ENCODE measurements at places on chromosomes 13 and 19. TPM values are rescaled to one million over a fixed set of nuclear protein-coding genes. Genes with fewer than 3 reads are reported as not detected.
A peak's percentile ranks its signal among the peaks of the same experiment; 100 is the strongest.

Gene SSC5D
- 0.25 TPM for total RNA-seq

DNA sequence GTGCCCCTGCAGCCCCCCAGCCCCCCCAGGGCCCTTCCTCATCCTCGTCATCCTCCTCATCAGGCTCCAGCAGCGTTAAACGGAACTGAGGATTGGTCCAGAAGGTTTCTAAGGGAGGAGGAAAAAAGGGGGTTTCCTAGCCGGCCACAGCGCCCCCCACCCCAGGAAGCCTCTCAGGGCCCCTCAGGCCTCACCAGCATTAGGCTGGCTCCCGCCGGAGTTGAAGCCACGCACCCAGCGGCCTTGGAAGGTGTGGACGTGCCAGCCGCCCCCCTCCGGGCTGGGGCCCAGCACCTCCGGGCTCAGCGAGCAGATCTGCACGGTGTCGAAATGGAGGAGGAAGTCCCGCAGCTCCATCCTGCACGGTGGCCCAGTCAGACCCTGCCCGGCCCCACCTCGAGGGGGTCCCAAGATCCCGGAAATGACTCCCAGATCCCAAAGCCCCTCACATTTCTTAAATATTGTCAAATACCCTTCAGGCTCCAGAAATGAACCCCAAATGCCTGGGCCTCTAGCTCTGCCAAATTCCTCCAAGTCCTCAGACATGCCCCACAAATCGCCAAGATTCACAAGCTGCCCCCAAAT is 6.9 kb downstream of the CAPN12 start:
- no peaks in the 10 kb centered on the region for H3K36me3 ChIP-seq
- H3K27me3 ChIP-seq = peaks cover 2% of the 10 kb centered on the region
- H3K4me3 ChIP-seq = peak overlapping the region; percentile 42
- H3K4me1 ChIP-seq = peaks cover 22% of the 10 kb centered on the region

Gene MLLT1
- total RNA-seq = 30.6 TPM

Gene CYP2S1
- 1.9 TPM for total RNA-seq

DNA sequence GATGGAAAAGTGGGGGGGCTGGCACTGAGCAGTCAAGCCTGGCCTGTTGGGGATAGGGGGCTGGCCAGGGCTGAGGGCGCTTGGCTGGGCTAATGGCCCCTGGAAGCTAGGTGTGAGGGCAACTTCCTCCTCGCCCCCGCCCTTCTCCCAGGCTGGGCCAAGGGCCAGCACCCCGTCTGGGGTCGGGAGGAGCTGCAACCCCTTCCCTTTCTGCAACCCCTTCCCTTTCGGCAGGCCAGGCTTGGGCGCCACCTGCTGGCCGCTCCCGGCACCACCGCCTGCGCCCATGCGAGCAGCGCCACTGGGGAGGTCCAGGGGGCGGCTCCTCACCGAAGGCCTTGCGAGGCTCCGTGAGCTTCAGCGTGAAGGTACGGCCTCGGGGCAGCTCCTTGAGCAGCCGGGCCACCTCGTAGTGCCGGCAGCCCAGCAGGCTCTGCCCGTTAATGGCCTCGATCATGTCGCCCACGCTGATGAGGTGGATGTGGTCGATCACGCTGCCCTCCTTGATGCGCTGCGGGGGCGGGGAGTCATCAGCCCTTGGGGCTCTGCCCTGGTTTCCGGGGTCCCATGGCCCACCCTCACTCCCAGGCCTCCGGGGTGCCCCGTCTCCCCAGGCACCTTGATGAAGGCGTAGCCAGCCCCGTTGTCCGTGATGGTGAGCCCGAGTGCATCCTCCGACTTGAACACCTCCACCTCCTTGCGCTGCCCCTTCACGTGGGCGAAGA is 5.0 kb upstream of the PTGER1 start:
- peak; percentile 74 for DNase-seq
- H3K4me3 ChIP-seq = no peak overlapping the region
- H3K27me3 ChIP-seq = peaks cover 3% of the 10 kb centered on the region
- no peak overlapping the region for H3K27ac ChIP-seq
- H3K36me3 ChIP-seq = peaks cover 3% of the 10 kb centered on the region
- peaks cover 12% of the 10 kb centered on the region for H3K4me1 ChIP-seq

DNA sequence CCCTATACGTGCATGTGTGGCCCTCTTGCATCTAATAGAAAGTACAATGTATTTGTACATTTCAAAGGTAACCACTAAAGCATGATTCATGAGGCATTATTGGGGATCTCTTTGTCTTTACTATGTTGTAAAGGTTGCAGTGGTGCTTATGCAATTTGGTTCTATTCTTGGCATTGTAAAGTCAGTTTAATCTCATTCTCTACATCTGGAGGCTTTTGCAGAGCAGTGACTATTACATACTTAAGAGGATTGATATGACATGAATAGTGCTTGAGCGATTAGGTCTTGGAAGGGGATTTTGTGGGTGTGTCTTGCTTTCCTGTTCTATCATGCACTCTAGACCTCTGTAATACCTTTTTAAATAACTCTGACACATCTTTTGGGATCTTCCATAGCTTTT is 610.0 kb downstream of the EFNB2 start:
- no peaks in the 10 kb centered on the region for H3K4me1 ChIP-seq
- no peaks in the 10 kb centered on the region for H3K36me3 ChIP-seq
- H3K27me3 ChIP-seq = peaks cover 7% of the 10 kb centered on the region
- no peak overlapping the region for H3K4me3 ChIP-seq
- no peak overlapping the region for H3K27ac ChIP-seq
- DNase-seq = no peak

- H3K27ac ChIP-seq = no peak within 1 kb of the TSS
- no peaks in the 10 kb centered on the region for H3K36me3 ChIP-seq
- peaks cover 27% of the 10 kb centered on the region for H3K27me3 ChIP-seq
- DNase-seq = peak; percentile 55
- peaks cover 11% of the 10 kb centered on the region for H3K4me1 ChIP-seq
Observed at GRCh38 chr19:51417107-51417809, at the start of gene SIGLEC10. Gene SIGLEC10 (minus strand): TSS chr19:51417642. CDS start chr19:51417581, 61 bp downstream.

DNA sequence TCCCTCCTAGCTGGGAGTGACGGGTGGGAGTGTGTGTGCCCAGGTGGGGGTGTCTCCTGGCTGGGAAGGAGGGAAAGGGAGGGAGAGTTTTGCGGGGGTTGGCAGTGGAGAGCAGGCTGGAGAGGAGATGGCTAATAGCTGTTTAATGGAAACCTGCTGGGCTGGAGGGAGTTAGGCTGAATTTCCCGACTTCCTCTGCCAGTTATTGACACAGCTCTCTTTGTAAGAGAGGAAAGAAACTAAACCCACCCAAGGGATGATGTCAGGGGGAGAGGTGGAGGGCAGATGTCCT is 10.2 kb upstream of the ILF3 start:
- H3K36me3 ChIP-seq = peaks cover 14% of the 10 kb centered on the region
- H3K4me1 ChIP-seq = peaks cover 16% of the 10 kb centered on the region
- no peaks in the 10 kb centered on the region for H3K27me3 ChIP-seq
- DNase-seq = no peak
- H3K27ac ChIP-seq = peak overlapping the region; percentile 37
- no peak overlapping the region for H3K4me3 ChIP-seq

Gene SERPINE3
- not detected for total RNA-seq

DNA sequence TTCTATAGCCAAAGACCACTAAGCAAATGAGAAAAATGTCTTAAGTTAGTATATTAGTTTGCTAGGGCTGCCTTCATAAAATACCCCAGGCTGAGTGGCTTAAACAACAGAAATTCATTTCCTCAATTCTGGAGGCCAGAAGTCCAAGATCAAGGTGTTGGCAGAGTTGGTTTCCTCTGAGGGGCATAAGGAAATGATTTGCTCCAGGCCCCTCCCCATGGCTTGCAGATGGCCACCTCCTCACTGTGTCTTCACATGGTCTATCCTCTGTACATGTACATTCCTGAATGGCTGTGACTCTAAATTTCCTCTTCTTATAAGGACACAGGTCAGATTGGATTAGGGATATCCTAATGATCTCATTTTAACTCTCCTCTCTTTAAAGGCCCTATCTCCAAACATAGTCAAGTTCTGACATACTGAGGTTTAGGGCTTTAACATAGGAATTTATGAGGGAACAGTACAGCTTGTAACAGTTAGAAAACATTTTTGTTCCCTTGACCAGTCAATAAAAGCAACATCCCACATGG is 307.4 kb downstream of the DIAPH3 start:
- no peak overlapping the region for H3K4me3 ChIP-seq
- no peaks in the 10 kb centered on the region for H3K4me1 ChIP-seq

Data from activated naive CD4-positive, alpha-beta T cell treated with anti-CD3 and anti-CD28 coated beads for 36 hours (primary cell).